ENCODE measurements at places on chromosomes 11 and 22.

GRCh38 chr11:18836417-18836816 is 44.8 kb upstream of the PTPN5 start:
- no peak for DNase-seq

GRCh38 chr22:35540595-35541253 is at the start of gene RASD2:
TSS of gene RASD2 (plus strand) at chr22:35540831. CDS start at chr22:35546810, 5,979 bp downstream.
- no peak for DNase-seq

GRCh38 chr11:2579315-2580060 is 120.3 kb downstream of the KCNQ1OT1 start:
- no peak for DNase-seq

- no peak for DNase-seq
These were observed 136.4 kb downstream of the RBFOX2 start for GRCh38 chr22:35892192-35892591.

GRCh38 chr11:91470656-91471055 is 754.0 kb upstream of the FAT3 start:
- DNase-seq: no peak

DNA sequence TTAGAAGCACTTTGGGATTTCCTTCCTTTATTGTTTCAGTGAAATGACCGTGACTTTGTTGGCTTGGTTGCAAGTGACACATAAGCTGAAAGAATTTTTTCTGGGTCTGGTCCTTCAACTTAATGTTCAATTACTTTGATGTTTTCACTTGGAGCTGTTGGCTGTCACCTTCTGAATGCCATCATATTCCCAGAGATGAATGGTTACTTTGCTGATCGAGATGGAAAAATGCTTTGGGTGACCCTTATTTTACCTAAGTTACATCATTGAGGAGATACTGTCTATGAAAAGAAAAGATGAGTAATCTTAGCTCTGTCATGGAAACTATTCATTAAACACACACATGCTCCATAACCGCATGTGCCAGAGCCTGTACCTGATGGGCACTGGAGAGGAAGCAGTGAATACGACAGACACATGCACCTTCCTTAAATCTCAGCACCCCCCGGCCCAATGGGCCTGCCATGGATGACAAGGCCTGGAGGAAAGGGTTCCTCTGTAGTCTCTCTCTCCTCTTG is 76.9 kb downstream of the TENM4 start:
- DNase-seq: no peak

- DNase-seq: no peak
These were observed 8.9 kb downstream of the RIBC2 start for GRCh38 chr22:45422237-45422983.

- no peak for DNase-seq
These were observed 9.1 kb downstream of the SELENOO start for GRCh38 chr22:50209893-50210292.

DNA sequence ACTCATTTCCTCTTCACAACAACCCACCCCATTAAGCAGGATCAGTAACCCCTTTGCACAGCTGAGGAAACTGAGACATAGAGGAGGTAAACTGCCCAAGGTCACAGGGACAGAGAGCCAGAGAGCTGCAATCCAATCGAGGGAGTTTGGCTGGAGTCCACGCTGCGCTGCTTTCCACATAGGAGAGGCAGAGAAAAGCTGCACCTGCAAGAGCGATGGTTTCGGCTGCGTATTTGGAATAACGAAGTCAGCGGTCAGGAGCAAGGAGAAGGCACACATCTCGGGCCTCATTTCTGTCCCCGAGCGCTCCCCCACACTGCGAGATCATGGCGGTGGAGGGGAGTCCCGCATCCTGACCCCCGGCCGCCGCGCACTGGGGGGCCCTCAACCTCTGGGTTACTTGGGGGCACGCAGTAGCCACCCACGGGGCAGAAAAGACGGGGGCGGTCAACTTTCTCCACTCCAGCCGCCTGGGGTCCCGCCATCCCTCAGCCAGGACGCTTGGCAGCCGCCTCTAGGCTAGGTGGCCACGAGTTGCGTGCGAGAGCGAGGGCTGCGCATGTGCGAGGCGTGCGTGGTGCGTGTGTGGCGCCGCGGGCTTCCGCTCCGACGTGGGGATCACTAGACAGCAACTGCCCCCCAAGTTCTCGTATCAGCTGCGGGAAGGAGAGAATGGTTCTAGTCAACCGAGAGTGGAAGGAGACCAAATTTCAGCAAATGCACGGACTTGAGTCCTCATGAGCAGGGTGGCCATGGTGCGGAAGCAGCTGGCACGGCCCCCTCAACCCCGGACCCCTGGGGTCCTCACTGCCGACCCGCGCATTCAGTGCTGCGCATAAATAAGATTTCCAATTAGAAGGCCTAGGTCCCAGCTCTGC is 42.3 kb upstream of the CLDN5 start:
- DNase-seq: no peak

- no peak for DNase-seq
These were observed 78.6 kb upstream of the SHANK2 start for GRCh38 chr11:71330996-71331395.

DNA sequence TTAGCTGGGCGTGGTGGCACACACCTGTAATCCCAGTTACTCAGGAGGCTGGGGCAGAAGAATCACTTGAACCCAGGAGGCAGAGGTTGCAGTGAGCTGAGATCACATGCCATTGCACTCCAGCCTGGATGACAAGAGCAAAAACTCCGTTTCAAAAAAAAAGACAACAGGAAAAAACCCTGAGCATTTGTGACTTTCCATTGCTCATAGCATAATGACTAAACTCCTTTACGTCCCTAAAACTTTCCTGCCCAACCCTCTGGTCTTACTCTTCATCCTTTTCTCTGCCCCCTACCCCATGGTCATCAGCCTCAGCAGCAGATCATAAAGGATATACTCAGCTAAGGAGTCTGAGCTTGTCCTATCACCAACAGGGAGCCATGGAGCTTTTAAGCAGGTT is 6.8 kb upstream of the LDLRAD3 start:
- no peak for DNase-seq

- DNase-seq: no peak
These were observed 144.1 kb downstream of the CTTN start for GRCh38 chr11:70542406-70542805.

GRCh38 chr11:127056338-127056971 is 55.9 kb upstream of the KIRREL3 start:
- DNase-seq: no peak

GRCh38 chr11:114790910-114791309 is 112.6 kb downstream of the NXPE2 start:
- no peak for DNase-seq

DNA sequence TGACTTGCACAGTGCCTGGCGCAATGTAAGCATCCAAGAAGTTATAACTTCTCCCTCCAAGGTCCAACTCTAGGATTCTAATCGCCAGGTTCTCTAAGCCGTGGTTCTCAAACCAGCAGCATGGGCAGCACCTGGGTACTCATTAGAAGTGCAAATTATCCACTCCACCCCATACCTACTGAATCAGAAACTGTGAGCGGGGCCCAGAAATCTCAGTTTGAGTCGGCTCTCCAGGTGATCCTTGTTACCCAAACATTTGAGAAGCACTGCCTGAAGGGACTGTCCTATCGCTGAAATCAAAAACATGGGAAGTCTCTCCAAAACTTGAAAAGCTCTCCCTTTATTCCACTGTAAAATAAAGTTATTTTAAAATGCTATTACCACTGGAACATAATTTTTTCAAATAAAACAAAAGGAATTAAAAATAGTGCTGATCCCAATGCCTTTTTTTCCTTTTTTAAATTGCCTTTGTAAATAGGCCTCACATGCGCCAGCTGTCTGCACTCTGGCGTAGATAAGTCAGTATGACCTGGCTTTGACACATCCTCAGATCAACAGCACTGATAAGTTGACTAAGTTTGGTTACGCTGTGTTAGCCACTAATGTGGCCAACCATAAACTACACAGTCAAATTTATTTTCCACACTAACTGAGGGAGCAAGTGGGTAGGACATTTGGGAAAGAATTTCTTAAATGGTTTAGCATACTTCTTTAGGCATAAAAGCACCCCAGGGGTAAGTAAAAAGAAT is 8.4 kb upstream of the CTR9 start:
- no peak for DNase-seq

DNA sequence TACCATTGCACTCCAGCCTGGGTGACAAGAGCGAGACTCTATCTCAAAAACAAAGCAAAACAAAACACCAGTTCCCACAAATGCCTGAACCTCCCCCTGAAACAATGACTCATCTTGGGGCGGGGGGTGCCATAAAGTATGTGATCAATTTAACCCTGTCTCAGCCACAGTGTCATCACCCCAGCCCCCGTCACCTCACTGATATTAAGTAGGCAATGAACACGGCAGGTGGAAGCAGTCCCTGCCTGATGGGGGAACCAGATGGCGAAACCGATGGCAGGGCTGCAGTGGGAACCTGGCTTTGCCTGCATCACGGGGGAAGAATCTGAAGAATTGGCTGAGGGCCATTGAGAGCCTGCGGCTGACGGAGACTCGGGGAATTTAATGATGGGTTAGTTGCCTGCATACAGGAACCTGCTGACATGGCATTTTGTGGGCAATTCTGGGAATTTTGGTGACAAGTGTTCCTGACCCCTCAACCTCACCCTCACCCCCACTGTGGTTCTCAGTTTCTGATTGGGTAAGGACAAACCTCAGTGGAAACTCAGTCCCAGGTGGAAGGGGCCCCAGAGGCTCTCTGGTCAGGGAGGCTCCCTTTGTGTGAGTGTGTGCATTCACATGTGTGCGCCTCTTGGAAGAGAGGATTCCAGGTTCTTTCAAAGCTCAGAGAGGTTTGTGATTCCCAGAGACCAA is 39.1 kb upstream of the SHISAL1 start:
- no peak for DNase-seq

- no peak for DNase-seq
These were observed 5.0 kb upstream of the FGF19 start for GRCh38 chr11:69708736-69709401.

GRCh38 chr11:15654451-15654850 is 539.7 kb downstream of the INSC start:
- no peak for DNase-seq

DNA sequence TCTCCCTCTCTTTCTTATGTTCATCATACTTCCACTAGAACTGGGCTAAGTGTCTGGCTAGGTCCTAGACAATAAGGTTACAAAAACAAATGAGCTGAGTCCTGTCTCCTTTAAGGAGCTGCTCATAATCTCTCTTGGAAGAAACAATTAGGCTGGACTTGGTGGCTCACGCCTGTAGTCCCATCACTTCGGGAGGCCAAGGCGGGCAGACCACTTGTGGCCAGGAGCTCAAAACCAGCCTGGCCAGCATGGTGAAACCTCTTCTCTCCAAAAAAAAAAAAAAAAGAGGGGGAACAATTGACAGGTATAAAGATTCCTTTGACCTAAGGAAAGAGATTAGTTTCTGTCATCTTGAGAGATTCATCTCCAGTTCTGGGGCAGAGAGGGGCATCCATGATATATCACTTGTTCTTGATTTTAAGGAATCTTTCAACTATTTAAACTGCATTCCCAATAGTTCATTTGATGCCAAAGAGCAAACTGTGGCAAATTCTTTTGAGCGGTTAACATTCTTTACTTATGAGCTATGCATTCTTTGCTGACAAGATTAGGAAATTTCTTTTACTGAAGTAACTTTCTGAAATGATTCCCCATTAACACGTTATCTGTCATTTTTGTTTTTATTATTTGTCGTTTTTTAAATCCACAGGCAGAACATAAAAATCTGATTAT is 125.5 kb downstream of the C11orf87 start:
- DNase-seq: no peak

DNA sequence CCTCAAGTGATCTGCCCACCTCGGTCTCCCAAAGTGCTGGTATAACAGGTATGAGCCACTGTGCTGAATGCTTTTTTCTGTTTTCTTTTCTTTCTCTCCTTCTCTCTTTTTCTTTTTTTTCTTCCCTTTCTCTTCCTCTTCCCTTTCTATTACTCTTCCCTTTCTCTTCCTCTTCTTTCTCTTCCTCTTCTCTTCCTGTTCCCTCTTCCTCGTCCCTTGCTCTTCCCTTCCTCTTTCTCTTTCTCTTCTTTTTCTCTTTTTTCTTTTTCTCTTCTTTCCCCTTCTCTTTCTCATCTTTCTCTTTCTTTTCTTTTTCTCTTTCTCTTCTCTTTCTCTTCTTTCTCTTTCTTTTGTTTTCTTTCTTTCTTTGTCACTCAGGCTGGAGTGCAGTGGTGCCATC is 1.2 kb downstream of the OOSP1 start:
- no peak for DNase-seq

DNA sequence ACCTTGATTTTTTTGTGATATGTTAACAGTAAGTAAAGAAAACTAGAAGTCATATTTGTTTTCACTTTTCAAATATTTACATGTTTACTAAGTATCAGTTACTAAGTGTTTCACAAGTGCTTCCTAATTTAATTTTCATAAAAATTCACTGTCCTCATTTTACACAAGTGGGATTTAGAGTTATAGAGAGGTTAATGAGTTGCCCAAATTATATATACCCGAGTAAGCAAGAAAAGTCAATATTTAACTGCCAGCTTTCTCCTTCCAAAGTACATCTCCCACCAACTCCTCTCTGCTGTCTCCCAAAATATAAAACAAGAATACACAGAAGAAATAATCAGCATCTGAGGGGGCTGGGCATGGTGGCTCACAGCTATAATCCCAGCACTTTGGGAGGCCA is 896.7 kb upstream of the ANO3 start:
- no peak for DNase-seq
